Sigmoid colon (tissue), 7 donors: ENCODE measurements at places on chromosomes 5 and 9. TPM values are rescaled to one million over a fixed set of nuclear protein-coding genes. Genes with fewer than 3 reads are reported as not detected.
A peak's percentile ranks its signal among the peaks of the same experiment; 100 is the strongest.

DNA sequence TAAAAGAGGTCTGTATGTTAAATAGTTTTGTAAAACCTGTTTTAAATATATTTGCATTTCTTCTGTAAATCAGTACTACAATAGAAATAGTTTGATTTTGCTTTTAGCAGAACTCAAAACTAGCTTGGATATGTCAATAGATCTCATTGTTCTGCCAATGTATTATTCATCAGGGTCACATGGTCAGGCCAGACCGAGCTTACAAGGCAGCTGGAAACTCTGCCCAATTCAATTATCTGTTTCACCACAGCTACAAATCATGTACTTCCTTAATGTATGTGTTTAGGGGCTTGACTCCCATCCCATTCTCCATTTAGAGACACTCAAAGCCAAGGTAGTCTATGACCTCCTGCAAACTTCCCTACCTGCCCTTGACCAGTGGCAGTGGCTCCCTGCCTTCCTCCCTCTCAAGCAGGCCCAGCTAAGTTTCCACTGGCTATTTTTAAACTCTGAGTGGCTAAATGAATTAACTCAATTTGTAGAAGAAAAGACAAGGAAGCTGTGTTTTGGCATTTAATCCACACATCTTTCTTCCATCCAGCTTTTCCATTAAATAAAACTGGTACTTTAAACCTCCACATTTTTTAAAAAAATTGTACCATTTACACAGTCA, 46.4 kb upstream of the SELENOP start:
- DNase-seq: no peak

DNA sequence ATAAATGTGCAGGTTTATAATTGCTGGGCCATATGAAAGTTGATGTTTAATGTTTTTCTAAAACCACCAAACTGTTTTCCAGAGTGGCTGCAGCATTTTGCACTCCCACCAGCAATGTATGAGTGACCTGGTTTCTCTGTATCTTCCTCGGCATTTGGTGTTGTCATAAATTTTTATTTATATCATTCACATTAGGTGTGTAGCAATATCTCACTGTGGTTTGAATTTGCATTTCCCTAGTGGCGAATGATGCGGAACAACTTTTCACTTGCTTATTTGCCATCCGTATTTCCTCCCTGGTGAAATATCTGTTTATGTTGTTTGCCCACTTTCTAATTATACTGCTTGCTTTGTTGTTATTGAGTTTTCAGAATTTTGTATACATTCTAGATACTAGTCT, 295.7 kb upstream of the TUT7 start:
- DNase-seq: no peak

GRCh38 chr5:139104577-139105276, 93.4 kb downstream of the SIL1 start:
- peak; percentile 90 for DNase-seq

- no peak for DNase-seq
Measured at GRCh38 chr9:110580850-110581249, 1.3 kb upstream of the SVEP1 start.

DNA sequence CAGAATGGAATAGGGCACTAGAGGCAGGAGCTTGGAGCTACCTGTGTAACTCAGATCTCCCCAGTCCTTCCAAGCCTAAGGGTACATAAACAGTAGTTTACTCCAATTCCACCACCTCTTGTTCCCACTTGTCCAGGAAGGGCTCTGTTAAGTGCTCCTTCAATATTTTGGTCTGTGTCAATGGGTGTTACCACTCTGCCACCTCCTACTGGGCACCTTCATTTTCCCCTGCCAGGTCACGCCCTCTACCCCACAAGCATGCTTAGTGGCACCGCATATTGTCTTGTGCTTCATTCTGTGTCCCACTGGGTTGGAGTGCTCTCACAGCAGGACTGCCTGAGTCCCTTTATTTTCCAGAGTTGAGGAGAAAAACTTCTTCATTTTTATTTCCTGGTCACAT, 459.8 kb downstream of the ARHGEF28 start:
- DNase-seq: no peak

- no peak for DNase-seq
Measured at GRCh38 chr9:72971411-72971810, 18.6 kb upstream of the ALDH1A1 start.

NNT gene
- total RNA-seq: 48.5 TPM

FAM53C gene
- total RNA-seq: 27.6 TPM

ISOC1 gene
- total RNA-seq: 19.6 TPM

FRRS1L gene
- total RNA-seq: 3.2 TPM
